ENCODE measurements at places on chromosomes 2 and 18. TPM values are rescaled to one million over a fixed set of nuclear protein-coding genes. Genes with fewer than 3 reads are reported as not detected.

ASB18 gene
- total RNA-seq, result not detected

SPEG gene
- total RNA-seq, result 76.6 TPM

CXCR2 gene
- 7.7 TPM for total RNA-seq

GALNT3 gene
- total RNA-seq, result 41.5 TPM

TRAK2 gene
- total RNA-seq, result 42.7 TPM

CWC22 gene
- total RNA-seq, result 22.3 TPM

Data from ureter (tissue), 1 donor.